NCI-H446 treated with DMSO at 0.1 percent for 48 hours (cell line): ENCODE measurements at places on chromosomes 1 and 21.

DNA sequence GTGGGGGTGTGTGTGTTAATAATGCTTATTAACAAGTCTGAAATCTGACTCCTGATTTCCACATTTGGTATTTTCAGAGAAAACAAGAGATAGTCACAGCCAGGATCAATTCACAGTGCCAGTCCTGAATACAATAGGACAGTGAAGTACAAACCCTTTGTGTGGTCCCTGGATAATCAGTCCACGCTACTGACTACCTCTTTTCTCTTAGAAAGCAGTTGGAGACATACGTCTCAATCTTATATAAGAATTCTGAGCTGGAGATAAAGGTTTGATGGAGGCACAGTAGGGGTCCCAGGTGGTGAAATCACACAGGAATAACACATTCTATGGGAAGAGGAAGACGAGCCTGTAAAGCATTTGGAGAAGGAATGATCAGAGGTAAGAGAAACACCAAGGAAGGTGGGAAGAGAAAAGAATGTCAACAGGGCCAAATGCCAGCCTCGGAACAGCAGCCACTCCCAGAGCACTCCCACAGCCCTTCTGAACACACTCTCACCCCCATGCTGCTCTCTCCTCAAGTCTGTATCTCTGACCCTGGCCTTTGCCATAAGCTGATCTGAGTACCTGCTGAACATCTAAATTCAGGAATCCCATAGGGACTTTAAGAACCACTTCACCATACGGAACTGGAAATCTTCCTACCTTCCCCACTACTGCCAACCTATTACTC lies 48.6 kb downstream of the TRAF5 start:
- no peak for DNase-seq

DNA sequence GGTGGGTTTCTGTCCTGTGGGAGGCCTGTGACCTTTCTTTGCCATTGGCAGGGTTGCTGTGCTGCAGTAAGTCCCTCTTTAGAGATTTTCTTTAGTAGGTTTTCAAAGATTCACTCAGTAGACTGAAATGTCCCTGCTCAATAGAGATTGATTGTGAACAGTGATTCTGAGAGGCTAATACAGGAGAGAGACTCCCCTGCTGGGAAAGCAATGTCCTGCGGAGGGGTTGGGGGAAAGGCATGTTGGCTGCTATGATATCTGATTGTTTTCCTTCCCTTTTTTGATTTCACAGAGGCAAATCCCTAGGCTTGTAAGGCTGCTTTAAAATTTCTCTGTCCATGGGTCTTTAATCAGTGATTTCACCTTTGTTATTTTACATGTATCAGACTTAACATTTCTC lies 589.9 kb downstream of the ADGRL2 start:
- no peak for DNase-seq

DNA sequence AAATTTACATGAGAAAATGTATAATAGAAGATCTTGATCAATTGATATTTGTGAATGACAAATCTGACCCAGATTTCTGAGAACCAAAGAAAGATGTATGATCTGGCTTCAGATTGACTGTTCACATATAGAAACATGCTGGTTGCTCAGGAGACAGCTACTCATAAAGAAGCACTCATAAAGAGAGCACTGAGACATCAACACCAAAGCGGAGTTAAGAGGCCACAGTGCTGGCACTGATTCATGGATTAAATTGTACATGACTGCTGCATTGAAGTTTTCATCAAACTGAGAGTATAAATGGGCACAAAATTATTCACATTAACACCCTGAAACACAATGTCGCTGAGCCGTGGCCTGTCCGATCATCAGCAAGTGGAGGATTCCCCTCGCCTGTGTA lies 46.2 kb downstream of the SH3GLB1 start:
- no peak for DNase-seq

DNA sequence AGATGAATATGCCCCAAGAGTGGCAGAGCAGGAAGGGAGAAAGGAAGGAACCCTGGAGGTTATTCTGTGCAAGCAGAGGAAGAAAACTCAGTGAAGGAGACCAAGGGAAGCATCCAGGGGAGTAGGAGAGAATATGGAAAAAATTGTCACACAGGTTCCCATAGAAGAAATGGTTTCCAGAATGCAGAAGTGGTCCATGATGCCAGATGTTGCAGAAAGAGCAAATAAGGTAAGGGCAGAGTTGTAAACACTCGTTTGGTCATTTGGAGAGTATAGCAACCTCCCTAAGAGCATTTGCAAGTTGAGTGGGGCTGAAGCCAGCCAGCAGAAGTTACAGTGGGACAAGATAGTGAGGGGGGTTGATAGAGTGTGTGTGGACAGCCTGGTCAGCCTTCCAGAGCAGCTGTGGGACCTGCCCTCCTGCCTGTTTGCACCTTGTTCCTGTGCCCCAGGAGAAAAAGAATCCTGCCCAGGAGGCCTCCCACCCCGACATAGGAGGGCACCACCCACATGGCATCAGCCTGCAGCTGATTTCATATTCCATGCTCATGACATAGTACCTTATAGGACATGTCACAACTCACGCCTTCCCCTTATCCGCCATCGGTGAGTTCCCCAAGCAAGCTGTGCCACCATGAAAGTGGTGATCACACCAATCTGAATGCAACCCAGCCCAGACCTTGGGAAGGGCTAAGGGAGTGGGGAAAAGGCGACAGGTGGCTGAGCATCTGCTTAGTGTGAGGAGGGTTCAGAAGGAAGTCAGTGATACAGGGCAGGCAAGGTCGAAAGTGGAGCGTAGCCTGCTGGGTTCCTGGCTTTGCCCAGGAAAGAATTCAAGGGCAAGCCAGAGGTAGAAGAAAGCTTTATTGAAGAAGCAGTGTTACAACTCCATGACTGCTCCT lies 8.2 kb upstream of the NEK2 start:
- DNase-seq = no peak

GRCh38 chr1:87154384-87154783 lies 174.3 kb upstream of the LMO4 start:
- DNase-seq = no peak

- DNase-seq = no peak
Measured at GRCh38 chr21:36437745-36438128, 42.2 kb downstream of the CLDN14 start.

DNA sequence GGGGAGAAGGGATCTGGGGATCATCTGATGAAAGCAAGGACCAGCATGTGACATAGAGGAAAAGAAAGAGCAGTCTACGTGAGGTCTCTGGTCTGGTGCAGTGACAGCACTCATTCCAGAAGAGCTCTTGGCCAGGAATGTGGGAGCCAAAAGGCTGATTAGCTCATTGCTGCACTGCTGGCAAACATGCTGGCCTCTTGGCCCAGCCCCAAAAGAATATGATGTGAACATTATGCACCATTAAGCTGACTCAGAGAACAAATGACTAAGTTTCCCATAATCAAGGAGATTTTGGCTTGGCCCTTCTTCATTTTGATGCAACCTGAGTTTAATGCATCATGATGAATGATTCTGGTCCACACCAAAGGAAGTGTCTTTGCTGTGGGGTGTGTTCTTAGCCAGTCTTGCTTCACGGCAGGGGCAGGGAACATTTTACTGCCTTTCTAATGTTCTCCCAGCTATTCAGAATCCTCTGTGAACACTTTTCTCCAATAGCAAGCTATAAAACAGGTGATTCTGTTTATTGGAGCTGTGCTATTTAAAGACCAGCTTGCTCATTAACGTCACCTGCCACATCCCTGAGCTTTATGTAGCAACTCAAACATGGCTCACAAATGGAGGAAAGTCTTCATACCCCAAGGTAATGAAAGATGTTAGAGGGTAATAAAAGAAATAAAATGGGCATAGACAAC lies 55.1 kb downstream of the PCBP3 start:
- DNase-seq = peak; percentile 75

GRCh38 chr1:235683653-235684052 lies 34.1 kb upstream of the GNG4 start:
- no peak for DNase-seq

DNA sequence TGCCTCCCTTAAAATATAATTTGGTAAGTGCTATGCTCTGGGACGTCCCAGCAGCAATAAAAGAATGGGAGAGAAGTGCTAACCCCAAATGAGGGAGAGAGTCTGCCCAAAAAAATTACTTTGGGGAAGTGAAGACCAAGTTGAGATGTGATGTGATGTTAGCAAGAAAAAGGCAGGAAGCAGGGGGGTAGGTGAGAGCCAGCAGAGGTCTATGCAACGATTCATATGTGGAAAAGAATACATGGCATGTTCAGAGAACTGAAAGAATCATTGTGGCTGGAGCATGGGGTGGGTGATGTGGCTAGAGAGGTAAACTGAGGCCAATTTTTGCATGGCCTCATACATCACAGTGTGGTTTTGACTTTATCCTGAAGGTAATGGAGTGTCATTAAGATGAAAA lies 5.6 kb upstream of the CTPS1 start:
- DNase-seq = no peak

DNA sequence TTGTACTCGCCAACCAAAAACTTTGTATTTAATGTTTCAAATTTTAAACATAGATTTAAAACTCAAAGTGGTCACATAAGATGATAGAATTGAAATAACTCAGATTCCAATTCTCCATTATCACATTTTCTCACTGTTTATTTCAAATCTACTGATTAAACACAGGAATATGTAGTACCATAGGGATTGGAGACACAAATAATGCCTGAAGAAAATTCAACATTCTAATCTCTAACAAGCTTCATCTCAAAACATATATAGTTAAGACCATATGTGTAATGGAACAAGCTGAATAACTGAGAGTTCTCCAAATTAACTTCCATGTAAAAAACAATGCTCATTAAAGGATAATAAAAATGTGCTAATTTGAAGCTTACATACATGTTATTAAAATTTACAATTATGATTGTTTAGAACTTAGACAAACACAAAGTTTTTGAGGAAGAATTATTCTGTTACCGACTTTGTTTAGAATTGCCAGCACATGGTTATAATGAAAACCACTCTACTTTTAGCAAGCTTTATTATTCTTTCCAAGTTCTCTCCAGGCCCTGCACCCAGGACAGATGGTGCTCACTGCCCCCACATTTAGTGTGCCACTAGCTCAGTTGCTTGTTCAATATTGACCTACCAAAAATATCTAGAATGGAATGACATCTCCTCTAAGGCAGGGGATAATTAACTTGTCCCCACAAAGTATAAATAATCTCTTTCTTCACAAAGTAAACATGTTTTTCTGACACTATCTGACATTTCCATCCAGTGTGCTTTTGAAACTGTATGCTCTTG lies 467.2 kb downstream of the TTLL7 start:
- DNase-seq = peak; percentile 80

DNA sequence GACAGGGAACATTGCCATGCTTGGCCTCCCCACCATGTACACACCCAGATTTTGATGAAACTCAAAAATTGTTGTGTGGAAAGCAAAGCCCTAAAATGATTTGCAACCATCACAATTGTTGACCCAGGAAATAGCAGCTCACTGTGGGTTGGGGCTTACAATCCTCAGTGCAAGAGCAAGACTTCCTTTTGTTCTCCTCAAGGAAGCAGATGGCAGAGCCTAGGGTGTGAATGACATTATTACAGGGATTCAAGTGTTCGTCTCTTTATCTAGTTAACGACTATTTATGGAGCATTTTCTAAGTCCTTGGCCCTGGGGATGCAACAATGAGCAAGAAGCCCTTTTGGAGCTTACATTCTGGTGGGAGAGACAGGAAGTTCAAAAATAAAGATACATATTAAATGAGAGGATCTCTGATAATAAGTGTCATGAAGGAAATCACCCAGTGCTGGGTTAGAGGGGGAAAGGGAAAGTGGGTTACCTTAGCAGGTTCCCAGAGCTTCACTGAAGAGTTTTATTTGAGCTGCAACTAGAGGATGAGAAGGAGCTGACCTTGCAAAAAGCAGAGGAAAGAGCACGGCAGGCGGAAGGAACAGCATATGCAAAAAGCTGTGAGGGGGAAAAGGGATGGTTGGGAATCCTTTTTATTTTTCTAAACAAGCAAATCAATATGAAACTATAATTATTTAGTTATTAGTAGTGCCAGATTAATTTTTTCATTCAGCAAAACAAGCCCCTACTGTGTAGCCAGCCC lies 38.5 kb upstream of the ID3 start:
- peak; percentile 33 for DNase-seq

GRCh38 chr1:183173828-183174227 lies 12.2 kb upstream of the LAMC2 start:
- no peak for DNase-seq

GRCh38 chr1:57195436-57195941 lies 228.4 kb downstream of the DAB1 start:
- DNase-seq = no peak

- no peak for DNase-seq
Measured at GRCh38 chr1:1246577-1247340, at the start of gene C1QTNF12. C1QTNF12 (minus strand) TSS chr1:1246722; CDS start chr1:1246690, 32 bp downstream.

DNA sequence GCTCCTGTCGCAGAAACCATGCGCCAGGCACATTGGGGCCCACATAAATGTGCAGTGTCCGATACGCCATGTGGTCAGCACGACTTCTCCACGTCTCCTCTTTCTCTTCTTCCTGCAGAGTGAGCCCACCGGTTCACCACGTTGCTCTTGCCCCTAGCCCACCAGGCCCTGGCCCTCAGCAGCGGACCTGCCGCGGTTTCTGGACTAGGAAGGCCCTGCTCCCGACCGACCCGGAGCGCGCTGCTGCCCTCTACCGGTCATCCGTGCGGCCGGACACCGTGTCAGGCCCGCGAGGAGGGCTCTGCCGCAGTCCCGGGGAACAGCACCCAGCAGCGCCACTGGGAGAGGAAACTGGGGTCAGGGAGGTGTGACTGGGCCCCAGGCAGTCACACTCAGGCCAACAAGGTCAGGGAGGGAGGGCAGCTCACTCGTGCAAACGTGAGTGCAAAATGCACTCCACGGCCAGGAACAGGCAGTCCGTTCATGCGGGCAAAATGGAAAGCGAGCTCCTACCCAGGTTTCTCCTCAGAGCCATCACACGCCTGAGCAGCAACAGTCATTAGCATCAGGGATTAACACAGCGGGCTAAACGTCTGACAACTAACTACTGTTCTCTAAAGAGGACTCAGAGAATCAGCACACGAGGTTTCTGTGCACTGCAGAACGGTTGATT lies 13.7 kb downstream of the TLR5 start:
- DNase-seq = no peak

DNA sequence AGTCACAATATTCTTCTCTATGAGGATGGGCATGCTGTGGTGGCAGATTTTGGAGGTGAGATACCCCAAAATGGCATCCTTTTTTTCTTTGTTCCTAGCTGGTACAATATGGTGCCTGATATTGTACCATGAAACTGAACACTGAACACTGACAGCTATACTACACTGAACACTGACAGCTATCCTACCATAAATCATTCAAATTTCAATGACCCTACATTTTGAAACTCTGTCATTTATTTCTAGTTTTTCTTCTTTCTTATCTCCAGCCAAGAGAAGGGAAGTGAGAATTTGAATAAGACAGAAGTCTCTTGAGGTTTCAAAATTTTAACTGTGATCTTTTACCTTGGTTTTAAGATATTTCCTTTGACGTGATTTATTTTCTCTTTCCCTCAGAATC lies 76.3 kb downstream of the LRRC53 start:
- no peak for DNase-seq
